DMS79 (cell line): ENCODE measurements at places on chromosomes 1 and 21.

DNA sequence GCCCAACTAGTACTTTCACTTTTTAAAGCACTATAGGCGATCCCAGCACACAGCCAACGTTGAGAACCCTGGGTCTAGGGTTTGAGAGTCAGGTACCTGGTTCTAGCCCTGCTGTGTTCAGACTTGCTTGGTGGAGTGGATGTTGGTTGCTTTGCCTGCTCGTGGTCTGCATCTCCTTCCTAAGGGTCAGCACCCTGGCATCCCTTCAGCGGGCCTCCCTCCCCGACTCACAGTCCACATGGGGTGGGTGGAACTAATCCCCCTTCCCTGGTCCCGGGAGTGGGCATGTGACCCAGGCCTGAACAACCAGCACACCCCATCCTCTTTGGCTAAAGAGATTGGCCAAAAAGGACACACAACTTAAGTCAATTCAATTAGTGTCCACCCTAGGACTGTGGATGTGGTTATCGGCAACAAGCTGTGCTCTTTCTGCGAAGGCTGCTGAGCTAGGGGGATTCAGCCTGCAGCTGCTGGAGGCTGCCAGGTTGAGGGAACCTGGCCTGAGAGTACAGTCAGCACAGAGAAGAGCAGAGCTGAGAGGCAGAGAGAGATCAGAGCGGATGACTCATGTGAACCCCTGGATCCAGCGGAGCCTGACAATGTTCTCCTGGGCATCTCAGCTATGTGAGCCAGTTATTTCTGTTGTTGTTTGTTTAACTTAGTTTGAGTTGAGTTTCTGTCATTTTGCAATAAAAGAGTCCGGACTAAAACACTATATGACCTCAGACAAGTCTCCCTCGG, 138.9 kb downstream of the ACTL8 start:
- no peak for DNase-seq

GRCh38 chr1:13730751-13731482, 30.9 kb downstream of the PRDM2 start:
- peak; percentile 39 for DNase-seq

DNA sequence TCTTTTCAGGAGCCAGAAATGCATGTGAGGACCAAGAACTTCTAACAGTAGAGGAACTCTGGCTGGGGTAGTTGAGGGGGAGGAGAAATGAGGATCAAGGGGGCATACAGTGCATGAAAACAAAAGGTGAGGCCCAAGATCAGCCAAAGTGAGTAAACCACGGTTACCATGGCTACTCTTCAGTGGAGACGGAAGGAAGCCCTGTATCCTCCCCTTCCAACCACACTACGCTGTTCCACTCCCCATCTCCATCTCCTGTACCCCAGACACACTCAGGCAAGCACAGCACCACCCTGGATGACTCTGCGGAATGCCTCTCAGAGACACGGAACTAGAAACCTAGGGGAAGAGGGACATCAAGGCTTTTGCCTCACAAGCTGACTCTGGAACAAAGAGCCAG, 157.6 kb upstream of the CAMK1G start:
- no peak for DNase-seq

- peak; percentile 7 for DNase-seq
Measured at GRCh38 chr1:44249543-44249942, 36.3 kb downstream of the DMAP1 start.

DNA sequence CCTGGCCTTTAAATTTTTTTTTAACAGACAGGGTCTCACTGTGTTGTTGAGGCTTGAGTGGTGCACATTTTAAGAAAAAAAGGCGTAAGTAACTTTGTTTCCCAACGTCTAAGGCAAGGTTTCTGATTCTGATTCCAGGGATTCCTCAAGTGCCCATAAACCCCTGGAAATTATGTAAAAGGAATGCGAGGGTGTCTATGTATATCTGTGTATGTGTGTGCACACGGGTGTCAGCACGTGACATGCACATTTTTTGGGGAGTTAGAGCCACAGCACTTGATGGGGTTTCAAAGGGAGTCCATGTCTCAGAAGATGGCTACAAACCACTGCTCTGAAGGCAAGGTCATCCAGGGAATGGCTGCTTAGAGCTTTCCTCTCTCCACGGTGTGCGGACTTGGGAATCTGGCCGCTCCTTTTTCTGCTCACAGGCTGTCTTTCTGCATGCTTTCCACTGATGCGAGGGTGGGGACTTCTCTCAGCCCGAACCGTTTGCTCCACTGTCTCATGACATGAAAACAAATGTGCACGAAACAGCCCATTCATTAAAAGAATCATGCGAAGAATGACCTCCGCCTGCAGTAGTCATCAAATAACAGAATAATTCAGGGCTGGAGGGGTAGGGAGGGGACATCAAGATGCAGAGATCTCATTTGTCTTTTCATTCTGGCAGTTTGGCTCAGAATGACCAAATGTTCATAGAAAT, 18.7 kb upstream of the RERE start:
- DNase-seq = no peak

DNA sequence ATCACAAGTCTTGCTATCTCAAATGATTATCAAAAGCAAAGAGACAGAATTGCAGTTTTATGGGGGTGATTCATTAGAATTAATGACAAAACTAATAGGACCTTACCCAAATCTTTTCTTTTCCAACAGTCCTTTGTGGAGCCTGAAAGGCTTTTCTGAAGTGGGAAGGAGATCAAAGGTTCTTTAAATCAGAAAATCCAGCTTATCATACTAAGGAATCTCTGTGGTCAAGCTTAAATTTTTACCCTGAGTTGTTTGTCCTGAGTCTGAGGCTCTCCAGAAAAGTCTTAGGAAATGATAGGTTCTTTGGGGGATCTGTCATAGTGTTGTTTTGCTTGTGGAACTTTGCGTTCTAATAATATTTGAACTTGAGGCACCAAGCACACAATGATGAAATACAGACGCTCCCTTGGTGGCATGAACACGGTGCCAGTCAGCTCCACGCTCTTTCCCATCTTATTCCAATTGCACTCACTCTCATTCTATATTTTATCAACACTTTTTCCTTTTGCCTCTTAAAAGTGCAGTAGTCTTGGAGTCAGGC, 38.0 kb upstream of the COL24A1 start:
- DNase-seq = no peak

DNA sequence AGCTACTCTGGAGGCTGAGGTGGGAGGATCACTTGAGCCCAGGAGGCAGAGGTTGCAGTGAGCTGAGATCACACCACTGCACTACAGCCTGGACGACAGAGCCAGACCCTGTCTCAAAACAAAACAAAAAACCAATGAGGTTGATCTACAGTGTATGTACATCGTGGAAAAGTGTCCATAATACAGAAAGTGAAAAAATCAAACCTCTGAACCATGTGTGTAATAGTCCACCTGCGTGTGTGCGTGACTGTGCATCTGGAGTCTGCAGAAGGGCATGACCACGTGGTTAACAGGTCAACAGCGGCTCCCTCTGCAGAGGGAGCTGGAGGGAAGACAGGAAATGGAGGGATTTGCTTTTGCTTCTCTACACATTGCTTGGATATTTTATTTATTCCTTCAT, 32.4 kb upstream of the ENO1 start:
- no peak for DNase-seq

DNA sequence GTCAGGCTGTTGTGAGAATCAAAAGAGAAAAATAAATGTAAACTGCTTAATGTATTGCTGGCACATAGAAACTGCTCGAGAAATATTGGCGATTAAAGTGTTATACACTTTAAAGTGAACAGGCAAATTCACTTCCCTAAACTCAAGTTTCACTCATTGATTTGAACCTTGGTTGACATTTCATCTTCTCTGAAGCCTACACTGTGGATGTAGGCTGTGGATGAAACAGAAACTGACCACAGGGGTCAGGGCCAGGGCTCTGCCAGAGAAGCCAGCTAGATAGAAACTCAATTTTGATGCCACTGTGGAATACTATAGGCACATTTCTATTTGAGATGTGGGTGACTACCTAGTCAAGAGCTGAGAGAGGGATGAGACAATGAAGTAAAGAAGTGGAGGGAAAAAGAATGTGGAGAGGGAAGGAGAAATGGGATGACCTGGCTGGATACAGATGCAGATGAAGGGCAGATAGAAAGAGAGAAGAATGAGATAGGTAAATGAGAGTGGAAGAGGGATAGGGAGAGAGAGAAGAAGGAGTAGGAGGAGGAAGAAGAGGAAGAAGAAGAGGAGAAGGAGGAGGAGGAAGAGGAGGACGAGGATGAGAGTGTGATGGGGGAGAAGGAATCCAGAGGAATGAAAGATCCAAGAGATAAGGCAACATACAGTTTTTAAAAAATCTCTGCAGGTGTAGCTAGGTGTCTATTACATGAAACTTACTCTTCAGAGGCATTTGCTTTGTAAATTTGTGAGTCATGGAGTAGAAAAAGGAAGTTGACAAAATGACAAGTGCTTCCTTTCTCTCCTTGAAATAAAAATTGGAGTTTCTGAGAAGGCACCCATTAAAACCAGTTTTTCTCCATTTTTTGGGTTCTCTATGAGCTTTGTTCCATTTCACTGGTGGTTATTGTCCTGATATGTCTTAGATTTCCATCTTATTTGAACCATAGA, 17.4 kb upstream of the CD1D start:
- DNase-seq = no peak

- no peak for DNase-seq
Measured at GRCh38 chr1:29496701-29497100, 260.4 kb downstream of the PTPRU start.

DNA sequence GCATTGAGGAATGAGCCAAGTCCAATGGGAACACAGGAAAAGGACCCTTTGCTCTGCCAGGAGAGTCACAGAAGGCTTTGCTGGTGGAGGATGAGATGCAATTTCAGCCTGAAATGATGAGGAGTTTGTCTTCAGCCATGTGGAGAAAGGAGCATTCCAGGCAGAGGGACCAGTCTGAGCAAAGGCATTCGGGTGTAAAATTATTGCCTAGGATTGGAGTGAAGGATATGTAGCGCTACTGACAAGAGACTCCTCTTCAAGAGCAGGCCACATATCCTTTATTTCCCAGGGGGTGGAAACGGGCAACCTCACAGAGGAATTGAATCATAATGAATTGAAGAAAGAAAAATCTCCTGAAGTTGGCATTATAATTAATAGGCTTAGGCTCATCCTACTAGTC, 1.1 kb upstream of the CSF1 start:
- DNase-seq = no peak

DNA sequence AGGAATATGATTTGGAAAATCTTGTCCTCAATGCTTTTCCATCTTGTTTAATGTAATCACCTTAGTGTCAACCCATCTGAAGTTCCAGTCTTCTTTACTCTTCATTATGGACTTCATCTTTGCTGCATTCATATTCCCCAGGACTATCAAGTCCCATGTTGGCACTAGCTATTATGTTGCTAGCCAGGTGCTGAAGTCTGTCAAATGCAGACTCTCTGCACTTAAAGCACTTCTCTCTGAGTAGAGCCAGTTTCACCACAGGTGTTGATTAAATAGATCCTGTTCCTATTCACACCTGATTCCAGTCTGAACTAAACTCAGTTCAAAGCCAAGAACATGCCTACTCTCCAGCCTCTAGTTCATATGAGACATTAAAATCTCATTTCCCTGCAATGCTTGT, 75.0 kb upstream of the PKN2 start:
- peak; percentile 5 for DNase-seq

- no peak for DNase-seq
Measured at GRCh38 chr1:152626744-152627143, 3.8 kb upstream of the LCE3A start.

DNA sequence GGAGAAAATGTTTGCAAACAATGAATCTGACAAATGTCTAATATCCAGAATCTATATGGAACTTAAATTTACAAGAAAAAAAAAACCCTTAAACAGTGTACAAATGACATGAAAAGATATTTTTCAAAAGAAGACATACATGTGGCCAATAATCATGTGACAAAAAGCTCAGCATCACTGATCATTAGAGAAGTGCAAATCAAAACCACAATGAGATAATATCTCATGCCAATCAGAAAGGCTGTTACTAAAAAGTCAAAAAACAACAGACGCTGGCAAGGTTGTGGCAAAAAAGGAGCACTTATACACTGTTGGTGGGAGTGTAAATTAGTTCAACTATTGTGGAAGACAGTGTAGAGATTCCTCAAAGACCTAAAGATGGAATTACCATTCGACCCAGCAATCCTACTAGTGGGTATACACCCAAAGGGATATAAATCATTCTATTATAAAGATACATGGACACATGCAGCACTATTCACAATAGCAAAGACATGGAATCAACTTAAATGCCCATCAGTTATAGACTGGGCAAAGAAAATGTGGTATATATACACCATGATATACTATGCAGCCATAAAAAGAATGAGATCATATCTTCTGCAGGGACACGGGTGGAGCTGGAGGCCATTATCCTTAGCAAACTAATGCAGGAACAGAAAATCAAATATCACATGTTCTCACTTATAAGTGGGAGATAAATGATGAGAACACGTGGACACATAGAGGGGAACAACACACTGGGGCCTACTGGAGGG, 123.2 kb downstream of the PTPRC start:
- DNase-seq = no peak

- no peak for DNase-seq
Measured at GRCh38 chr1:212718499-212718898, 18.9 kb upstream of the BATF3 start.
